B cell (primary cell): ENCODE measurements at places on chromosomes 16 and 17. TPM values are rescaled to one million over a fixed set of nuclear protein-coding genes. Genes with fewer than 3 reads are reported as not detected.

DNA sequence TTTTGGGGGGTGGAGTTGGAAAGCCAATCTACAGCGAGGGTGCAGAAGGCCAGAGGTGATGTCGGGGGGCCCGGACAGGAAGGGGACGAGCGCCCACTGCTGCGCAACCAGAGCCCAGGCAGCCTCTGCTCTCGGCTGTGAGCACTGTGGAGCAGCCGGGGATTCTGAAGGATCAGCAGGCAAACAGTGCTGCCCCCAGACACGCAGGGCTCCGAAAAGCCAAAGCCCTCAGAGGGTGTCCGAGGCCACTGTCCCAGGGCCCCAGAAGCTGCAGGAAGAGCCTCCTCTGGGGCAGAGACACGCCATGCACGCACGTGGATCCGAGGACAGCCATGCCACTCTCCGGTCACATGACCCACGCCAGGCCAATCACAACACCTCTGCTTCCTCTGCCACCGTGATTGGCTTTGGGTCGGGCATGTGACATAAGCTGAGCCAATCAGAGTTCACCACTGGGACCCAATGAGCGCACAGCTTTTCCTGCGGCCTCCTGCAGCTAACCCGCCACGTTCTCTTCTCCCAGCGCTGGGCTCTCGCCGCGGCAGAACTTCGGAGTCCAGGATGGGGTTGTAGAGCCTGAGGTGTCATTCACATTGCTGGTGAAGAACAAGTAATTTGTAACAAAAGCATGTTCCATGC lies 40.7 kb downstream of the ACTG1 start:
- DNase-seq = no peak
- no peak overlapping the region for H3K27ac ChIP-seq
- no peaks in the 10 kb centered on the region for H3K27me3 ChIP-seq
- H3K36me3 ChIP-seq = no peaks in the 10 kb centered on the region
- H3K4me1 ChIP-seq = no peaks in the 10 kb centered on the region
- H3K4me3 ChIP-seq = no peak overlapping the region

GRCh38 chr16:85269165-85269564 lies 156.9 kb upstream of the CIBAR2 start:
- no peak overlapping the region for H3K4me3 ChIP-seq
- no peaks in the 10 kb centered on the region for H3K36me3 ChIP-seq
- no peak for DNase-seq
- no peaks in the 10 kb centered on the region for H3K4me1 ChIP-seq

DNA sequence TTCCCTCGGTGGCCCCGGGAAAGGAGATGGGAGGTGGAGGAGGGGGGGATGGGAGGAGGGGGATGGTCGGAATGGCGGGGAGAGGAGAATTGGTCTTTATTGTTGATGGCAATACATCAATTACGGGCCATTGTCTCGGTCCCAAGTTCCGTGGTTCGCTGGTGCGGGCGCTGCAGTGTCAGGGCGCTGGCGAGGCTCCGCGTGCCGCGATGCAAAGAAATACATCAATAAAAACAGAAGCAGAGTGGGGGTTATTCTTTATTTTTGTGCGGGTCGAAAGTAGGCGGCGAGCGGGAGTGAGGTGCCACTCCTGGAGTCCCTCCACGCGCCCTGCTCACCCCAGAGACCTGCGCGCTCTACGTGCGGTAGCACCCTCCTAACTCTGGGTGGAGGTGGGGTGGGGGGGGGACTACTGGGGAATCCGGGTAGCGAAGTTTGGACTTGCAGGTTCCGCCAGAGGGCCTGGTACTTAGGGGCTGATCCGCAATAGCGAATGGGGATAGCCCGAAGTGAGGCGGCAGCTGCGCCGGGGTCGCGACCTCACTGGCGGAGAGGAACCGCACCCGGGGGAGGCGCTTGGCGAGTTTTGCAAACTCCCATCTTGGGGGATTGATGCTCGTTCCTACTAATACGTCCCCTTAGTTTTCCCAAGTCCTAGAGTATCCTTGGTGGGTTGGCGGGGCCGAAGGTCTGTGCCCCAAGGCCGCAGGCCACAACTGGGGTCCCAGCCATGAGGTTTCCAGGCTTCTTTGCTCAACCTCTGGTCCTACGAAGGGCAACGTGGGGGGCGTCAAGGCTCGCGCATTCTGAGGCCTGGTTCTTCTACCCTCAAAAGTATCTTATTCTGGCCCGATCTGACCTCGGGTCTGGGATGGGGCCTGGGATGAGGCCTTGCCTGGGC lies 3.5 kb upstream of the SALL1 start:
- H3K27me3 ChIP-seq = peaks cover 9% of the 10 kb centered on the region
- no peak overlapping the region for H3K27ac ChIP-seq
- H3K36me3 ChIP-seq = no peaks in the 10 kb centered on the region
- no peaks in the 10 kb centered on the region for H3K4me1 ChIP-seq

DNA sequence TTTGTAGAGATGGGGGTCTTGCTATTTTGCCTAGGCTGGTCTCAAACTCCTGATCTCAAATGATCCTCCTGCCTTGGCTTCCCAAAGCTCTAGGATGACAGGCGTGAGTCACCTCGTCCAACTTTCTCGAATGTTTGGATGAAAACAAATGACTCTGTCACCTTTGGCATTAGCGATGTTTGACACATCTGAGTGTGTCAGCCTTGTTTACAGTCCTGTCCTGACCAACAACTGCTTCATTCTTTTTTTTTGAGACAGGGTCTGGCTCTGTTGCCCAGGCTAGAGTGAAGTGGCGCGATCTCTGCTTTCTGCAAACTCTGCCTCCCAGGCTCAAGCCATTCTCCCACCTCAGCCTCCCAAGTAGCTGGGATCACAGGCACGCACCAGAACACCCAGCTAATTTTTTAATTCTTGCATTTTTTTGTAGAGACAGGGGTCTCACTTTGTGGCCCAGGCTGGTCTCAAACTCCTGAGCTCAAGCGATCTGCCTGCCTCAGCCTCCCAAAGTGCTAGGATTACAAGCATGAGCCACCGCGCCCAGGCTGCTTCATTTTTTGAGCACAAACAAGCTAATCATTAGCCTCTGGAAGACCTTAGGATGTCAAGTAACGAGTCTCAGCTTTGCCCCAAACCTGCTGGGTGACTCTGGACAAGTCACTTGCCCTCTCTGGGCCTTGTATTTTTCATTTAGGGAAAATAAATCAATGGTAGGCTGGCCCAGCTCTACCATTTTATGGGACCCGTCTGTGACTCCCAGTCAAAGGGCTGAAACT lies 7.4 kb downstream of the MYH11 start:
- H3K4me1 ChIP-seq = no peaks in the 10 kb centered on the region
- no peak for DNase-seq
- H3K27ac ChIP-seq = no peak overlapping the region
- no peaks in the 10 kb centered on the region for H3K36me3 ChIP-seq
- H3K27me3 ChIP-seq = no peaks in the 10 kb centered on the region
- H3K4me3 ChIP-seq = no peak overlapping the region

Gene KRTAP16-1
- total RNA-seq = not detected in 2 replicates

Gene HELZ
- total RNA-seq = 89.9 and 97.8 TPM in 2 replicates
